ENCODE measurements at places on chromosomes 13 and 19.

- no peak for DNase-seq
Observed at GRCh38 chr13:100211016-100211710, 122.3 kb downstream of the PCCA start.

DNA sequence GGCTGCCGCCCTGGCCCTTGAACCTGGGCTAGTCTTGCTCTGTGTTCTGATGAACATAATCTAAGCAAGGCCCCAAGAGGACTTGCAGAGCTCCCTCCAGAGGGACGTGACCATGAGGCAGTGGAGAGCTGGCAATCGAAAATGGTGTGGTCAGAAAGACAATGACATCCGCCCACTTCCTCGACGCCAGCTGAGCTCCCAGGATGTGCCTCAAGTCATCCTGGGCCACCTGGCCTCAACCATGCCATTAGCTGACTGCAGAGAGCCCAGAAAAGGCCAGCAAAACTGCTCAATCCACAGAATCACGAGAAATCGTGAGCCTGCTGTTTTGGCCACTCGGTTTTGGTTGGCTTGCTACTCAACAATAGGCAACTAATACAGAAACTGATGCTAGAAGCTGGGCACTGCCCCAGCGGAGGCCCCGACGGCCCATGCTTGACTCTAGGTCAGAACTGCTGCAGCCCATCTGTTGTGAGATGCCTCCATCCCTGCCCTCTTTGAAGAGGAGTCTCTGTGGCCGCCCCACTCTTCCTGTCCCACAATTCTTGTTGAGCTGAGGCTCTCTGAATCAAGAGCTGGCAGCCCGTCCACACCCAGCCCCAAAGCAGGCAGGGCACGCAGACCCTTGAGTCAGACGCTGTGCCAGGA, 53.3 kb downstream of the STK24 start:
- no peak for DNase-seq

DNA sequence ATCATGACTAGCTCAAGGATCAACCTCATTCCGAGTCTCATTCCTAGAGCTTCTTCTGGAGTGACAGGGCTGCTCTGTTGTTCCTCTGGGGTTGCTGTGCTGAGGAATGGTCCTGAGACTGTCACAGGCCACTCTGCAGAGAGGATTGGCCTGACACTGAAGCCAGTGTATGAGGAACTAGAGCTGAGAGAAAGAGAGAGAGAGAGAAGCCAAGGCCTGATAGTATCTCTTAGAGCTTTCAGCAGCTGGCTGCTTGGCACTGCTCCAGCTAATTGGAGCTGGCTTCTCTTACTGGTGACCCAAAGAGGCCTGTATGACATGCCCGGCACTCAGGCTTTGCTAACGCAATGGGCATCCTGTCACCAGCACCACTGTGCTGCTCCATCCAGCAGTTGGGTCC, 73.4 kb upstream of the FLT1 start:
- no peak for DNase-seq

DNA sequence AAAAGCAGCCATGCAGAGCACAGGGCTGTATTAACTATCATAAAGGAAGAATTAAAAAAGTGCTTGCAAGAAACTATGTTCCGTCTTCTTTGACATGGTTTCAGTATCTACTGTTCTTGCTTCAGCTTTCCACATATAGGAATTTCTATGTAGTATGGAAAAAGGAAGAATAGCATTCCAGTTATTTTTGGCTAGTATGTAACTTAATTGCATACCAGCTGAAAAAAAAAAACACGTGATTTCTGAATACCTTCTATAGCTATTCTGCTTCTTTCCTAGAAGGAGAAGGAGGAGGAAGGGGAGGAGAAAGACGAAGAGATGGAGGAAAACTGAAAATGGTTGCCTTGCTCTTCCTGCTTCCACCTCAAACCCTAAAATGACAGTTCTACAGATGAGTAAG, 619.0 kb downstream of the KCTD12 start:
- DNase-seq, result no peak

- no peak for DNase-seq
Observed at GRCh38 chr19:16779539-16780163, 49.5 kb upstream of the SIN3B start.

- DNase-seq, result no peak
Observed at GRCh38 chr13:29844441-29844840, 6.0 kb downstream of the UBL3 start.

- DNase-seq, result no peak
Observed at GRCh38 chr13:38530492-38530891, 156.4 kb upstream of the FREM2 start.

GRCh38 chr13:88472316-88472715, 801.1 kb downstream of the SLITRK5 start:
- no peak for DNase-seq

GRCh38 chr19:40502081-40502480, 35.3 kb downstream of the SPTBN4 start:
- no peak for DNase-seq

GRCh38 chr13:114112826-114113322, 19.5 kb downstream of the RASA3 start:
- DNase-seq, result peak; percentile 4

DNA sequence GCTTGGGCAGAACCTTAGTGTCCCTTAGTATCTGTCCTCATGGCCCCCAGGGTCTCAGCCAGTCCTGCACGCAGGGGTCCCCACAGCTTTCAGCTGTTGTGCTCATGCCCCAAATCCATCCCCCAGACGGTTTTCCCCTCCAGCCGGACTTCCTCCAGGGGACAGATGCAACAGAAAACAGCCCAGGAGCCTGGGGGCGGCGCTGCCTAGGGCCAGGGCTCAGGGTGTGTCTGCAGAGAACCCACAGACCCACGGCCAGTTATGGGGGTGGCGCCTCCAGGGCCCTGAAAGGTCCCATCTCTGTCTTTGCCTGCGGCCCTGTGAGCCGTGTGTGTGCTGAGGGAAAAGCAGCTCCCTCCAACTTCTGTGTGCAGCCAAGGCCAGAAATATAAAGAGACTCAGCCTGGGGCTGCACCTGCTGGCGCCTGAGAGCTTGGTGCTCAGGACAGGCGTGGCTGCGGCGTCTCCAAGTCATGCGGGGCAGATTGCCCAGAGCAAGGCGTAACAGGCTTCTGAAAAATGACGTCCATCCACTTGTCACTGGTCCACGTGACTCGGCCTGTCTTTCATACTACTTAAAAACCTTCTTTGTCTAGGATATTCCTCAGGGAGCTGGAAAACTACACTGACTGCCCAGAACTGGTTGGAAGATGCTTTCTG, 22.1 kb upstream of the F7 start:
- no peak for DNase-seq

DNA sequence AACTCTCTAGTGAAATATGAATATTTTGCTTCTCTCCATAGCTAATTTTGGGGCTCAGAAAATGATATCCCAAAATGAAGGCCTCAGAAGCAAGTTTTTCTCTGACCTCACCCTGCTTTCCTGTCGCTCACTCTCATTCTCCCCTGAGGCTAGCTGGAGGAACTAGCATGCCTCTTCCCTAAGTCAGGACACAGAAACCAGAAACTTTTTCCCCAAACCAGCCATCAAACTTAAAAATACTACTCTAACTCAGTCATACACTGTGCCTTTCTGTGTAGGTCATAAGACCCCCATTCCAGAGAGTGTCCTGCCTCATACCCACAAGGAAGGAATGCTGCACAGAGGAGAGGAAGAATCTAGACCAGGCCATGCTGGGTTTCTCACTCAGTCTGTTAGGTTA, 329.6 kb downstream of the PCDH20 start:
- DNase-seq, result no peak

DNA sequence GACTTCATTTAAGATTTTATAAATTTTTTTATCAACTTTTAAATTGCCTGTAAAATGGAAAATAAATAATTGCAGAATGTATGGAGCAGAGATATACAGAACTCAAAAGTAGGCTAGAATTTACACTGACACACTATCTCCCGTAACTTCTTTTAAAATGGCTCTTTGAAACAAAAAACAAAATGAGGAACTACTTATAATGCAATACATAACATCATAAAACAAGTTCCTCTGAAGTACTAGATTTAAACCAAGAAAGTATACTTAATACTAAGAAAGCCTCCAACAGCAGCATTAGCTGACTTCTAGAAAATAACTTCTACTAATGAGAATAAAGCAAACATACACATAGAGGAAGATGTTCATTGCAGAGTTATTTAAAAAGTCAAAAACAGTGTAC, 17.0 kb downstream of the RBM26 start:
- DNase-seq, result no peak

- DNase-seq, result no peak
Observed at GRCh38 chr19:5281588-5281987, 59.0 kb downstream of the PTPRS start.

DNA sequence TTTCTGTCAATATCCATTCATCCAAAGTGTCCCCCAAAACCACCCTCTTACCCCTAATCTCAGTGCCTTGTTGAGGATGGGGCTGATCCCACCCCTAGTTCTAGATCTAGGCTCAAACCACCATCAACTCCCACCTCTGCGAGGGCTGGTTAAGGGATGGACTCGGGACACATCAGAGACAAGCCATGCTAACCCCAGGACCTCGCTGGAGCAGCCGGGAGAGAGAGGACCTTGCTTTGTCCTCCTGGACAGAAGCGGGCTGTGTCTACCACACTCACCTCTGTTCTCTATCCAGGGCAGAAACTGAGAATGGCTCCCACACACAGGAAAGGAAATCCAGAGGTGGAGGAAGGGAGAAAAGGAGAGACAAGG, 90.8 kb upstream of the UQCRFS1 start:
- no peak for DNase-seq

DNA sequence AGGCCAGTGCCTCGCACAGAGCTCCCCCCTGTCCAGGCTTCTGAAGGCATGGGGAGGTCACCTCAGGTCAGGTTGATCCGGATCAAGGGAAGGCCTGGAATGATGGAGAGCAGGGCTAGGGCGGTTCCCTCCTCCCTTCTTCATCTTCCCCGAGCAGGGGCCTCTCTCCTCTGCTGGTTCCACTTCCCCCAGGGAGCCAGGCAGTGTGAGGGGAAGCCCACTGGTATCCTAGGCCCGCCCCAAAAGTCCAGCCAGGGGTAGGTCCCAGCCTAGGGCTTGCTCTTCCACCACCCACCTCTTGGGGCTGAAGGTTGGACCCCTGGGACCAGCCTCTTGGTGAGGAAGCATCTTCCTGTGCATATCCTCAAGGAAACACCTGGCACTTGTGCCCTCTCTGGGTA, 16.4 kb upstream of the PRR19 start:
- DNase-seq, result no peak

DNA sequence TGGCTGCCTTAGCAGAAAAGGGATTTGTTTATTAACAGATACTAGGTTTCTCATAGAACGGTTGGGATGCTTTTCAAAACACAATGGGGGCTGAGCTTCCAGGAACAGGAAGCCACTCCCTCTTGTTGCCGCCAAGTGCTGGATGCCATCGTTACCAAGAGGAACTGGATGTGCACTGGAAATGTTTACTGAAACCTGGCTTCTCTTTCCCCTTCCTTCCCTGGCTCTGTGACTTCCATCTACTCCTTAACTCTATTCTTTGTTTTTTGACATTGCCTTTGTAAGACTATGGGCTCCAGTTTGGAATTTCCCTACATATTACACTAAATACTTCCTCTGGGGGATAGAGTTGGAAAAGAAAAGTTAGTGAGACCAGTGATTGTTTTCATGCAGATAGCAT, 11.7 kb upstream of the KL start:
- DNase-seq, result no peak

GRCh38 chr19:11463391-11463790, 17.5 kb downstream of the ELAVL3 start:
- no peak for DNase-seq

GRCh38 chr19:13975870-13976269, 23.6 kb downstream of the DCAF15 start:
- no peak for DNase-seq

DNA sequence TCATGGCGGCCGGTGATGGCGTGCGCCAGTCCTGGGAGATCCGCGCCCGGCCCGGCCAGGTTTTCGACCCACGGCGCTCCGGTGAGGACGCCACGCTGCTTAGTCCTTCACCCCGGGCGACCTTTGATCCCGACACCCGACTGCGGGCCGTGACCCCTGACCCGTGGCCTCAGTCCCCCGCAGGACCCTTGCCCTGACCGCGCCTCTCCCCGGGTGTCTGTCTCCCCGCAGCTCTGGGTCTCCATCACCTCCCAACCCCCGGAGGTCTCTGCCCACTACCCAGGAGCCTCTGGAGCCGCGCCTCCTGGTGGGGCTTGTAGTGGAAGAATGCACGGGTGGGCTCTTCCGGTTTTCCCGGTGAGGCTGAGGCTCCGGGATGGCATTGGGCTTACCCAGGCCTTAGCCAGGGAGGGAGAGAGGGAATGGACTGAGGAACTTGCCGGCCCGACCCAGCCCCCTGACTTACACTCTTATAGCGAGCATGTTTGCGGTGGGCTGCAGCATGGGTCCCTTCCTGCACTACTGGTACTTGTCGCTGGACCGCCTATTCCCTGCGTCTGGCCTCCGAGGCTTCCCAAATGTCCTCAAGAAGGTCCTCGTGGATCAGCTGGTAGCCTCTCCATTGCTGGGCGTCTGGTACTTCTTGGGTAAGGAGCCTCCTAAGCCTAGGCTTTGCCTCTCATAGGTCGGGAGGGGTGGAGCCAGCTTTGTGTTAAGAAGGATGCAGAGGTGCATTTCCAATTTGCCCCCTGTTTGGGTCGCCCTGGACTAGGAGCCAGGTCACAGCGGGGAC, 566 bp downstream of the MPV17L2 start:
- DNase-seq, result no peak

DNA sequence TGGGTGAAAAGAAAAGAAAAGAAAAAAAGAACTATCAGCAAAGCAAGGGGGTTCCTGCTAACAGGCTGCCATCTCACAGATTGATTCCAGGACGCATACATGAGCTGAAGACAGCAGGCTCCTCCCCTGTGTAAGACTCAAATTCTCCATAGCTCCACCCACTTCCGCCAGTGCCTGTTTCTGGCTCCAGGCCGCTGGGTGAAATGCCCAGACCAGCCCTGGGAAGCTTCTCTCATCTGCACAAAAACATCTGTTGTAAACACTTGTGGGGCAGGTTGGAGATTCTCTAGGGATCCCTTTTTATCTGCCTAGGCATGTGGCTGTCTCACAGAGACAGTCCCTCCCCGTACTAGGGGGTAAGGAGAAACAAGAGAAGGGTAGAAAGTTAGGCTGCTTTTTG, 1054.4 kb upstream of the SPRY2 start:
- DNase-seq, result no peak

DNA sequence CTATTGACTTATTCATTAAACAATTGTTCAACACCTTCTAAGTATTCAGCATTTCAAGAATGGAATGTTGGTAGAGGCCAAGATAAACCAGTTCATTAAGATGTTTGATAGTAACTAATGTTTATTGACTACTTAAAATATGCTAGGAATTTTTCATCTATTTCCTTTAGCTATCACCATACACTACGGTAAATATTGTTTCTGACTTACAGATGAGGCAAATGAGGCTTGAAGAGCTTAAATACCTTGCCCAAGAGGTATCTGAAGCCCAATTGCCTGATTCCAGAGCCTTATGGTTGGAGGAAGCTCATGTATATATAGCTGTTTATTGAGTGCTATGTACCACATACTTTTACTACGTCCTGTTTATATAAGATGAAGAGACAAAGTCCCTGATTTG, 286.2 kb downstream of the NDFIP2 start:
- no peak for DNase-seq

- DNase-seq, result no peak
Observed at GRCh38 chr19:6292006-6292405, 12.2 kb upstream of the MLLT1 start.

- peak; percentile 48 for DNase-seq
Observed at GRCh38 chr19:45515081-45515624, 7.9 kb downstream of the VASP start.

- no peak for DNase-seq
Observed at GRCh38 chr13:22111152-22111783, 440.4 kb downstream of the FGF9 start.

Data from activated naive CD8-positive, alpha-beta T cell treated with anti-CD3 and anti-CD28 coated beads, Interleukin-2, amount 50 U/mL, for 24 hours (primary cell).